ENCODE measurements at places on chromosomes 16 and 17.

- peak; percentile 90 for DNase-seq
These were observed 1.9 kb upstream of the LCMT1 start for GRCh38 chr16:25109643-25110042.

DNA sequence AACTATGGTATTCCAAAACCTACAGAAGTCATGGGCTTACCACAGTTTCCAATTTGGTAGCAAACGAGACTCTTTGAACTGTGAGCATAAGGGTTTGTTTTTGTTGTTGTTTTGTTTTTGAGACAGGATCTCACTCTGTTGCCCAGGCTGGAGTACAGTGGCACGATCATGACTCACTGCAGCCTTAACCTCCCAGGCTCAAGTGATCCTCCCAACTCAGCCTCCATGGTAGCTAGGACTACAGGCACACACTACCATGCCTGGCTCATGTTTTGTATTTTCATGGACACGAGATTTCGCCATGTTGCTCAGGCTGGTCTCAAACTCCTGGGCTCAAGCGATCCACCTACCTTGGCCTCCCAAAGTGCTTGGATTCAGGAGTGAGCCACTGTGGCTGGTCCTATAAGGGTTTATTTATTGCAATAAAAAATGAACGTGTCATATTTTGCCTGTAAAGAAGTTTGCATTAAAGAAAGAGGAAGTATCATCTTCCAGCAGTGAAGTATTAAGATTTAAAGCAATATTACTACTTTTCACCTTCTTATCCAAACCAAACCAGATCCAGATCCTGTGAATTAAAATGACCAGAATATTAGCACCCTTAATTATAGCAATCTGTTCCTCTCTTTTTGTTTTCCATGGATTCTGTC, 37.2 kb downstream of the KCNJ2 start:
- no peak for DNase-seq

GRCh38 chr17:12691173-12691572, 25.5 kb downstream of the MYOCD start:
- DNase-seq = no peak

DNA sequence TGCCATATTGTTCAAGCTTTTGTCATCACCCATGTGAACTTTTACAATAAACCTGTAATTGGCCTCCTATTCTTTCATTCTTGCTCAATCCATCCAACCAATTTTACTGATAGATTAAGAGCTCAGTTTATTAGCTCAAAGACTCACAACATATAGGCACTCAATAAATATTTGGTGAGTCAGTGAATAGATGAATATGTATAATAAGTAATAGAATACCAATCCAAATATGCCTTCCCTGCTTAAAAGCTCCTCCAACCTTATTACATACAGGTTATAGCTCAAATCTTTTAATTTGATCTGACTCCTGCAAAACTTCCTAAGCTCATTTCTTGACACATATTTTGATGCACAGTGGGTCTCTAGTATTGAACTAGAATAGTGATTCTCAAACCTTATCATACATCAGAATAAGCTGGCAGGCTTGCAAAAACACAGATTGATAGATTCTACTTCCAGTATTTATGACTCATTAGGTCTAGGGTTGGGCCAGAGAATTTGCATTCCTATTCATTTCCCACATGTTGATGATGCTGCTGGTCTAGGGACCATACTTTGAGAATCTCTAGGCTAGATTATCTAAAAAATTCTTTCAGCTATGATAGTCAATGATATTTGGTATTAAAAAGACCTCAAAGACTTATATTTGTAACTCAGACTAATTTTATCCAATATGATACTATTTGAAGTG, 114.4 kb downstream of the PCTP start:
- DNase-seq = no peak

- no peak for DNase-seq
These were observed 30.4 kb downstream of the BPTF start for GRCh38 chr17:67855504-67856324.
